ENCODE measurements at places on chromosomes 7 and 10.

DNA sequence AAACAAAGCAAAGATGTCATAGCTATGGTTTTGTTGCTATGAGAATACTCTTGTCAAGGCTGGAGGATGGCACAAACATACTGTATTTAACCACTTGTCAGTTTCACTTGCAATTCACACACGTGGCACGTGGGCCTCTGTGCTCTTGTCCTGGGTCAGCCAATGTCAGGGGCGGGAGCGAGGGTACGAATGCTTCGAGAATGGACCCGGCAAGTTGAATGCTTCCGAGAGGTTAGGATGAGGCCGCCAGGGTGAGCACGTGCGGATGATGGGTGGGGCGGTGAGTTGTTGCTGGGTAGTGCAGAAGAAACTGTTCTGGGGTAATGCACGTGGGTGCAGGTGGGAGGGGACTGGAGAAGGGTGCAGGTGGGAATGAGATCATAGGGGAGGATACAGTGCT, 10.4 kb upstream of the OCM2 start:
- no peak for DNase-seq

DNA sequence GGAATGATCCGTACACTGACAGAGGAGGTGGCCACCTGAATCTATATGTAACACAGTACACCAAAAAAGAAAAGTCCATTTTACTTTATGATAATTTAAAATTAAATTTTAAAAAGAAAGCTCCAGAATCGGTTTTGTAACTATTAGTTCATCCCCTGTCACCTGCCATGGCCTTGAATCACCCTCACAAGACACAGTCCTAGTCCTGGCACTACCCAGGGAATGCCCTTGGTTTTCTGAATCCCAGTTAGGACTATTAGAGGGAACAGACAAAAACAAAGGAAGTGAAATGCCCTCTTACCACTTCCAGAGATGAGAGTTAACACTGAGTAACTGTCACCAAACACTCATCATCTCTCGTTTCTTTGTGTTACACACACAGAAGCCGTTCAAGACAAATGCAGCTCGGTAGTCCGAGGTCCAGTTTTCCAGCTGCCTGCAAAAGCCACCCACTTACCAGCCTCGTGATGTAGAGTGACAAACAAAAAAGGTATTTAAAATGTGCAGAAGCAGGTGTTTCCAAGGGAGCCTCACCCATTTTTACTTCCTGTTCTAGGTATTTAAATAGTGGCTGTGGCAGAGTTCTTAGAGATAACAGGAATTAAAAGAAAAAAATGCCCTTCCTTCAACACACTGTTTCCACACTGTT, 6.1 kb downstream of the PTPRN2 start:
- DNase-seq, result peak; percentile 89

GRCh38 chr7:138002096-138002827, 376 bp upstream of the CREB3L2 start:
- peak; percentile 98 for DNase-seq

GRCh38 chr7:140404565-140405065, 757 bp downstream of the RAB19 start:
- peak; percentile 49 for DNase-seq

GRCh38 chr10:3412071-3412582, 239.5 kb upstream of the PITRM1 start:
- DNase-seq, result no peak

DNA sequence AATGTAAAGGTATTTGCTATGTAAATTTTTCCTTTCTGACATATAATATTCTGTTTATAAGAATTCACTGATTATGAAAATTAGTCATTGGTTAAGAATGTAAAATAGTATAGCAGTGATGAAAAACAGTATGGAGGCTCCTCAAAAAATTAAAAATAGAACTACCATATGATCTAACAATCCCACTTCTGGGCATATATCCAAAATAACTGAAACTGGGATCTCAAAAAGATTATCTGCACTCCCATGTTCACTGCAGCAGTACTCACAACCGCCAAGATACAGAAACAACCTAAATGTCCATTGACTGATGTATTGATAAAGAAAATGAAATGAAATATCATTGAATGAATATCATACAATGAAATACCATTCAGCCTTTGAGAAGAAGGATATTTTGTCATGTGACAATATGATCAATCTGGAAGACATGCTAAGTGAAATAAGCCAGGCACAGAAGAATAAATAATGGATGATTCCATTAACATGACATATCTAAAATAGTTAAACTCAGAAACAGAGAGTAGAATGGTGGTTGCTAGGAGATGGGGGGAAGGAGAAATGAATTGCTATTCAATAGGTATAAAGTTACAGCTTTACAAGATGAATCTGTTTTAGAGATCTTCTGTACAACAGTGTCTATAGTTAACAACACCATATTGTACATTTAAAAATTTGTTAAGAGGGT, 14.0 kb downstream of the C10orf88 start:
- DNase-seq, result no peak

DNA sequence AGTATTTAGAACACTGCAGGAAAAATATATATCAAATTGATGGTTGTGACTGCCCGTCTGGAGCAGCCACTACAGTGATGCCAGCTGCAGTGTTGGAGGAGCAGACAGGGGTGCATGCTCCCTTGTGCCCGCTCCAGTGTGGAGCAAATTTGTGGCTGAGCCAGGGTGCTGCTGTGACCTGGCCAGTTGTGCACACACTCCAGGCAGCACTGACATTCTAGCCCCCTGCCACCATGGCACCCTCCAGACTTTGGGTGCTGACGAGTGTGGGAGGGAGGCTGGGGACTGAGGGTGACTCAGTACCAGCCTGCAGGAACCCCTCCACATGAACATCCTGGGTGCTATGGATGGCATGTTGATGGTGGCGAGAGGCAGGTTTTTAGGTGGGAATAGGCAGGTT, 160.0 kb upstream of the PCDH15 start:
- DNase-seq, result no peak

DNA sequence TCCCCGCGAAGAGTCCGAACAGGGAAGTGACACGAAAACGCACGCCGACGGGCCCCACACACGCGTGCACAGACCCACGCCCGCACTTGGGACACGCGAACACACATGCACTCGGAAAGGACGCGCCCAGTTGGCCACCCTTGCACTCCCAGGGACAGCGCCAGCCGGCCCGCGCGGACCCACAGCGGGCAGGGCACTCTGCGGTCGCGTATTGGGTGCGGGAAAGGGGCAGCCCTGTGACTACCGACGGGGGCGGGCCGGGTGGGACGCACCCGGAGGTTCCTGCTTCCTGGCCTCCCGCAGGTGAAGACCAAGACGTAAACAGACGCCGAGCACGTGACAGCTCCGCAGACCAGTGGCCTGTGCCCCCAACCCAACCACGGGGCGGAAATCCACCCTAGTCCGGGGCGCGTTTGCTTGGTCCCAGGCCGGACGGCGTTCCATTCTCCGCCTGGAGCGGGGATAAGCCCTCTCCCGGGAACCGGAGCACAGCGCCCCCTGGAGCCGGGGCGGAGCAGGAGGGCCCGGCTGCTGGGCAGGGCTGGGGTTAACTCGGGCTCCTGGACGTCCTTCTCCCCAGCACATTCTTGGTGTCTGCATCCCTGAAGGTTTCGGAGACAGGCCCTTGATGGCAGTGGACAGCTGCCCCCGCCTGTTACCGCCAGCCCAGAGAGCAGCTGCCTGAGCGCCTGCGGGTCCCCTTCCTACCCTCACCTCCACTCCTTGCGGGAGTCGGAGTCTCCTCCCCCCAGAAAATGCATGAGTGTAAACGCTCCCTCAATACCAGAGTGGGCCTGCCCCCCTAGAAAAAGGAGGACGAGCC, 2.0 kb upstream of the LZTS2 start:
- peak; percentile 49 for DNase-seq

DNA sequence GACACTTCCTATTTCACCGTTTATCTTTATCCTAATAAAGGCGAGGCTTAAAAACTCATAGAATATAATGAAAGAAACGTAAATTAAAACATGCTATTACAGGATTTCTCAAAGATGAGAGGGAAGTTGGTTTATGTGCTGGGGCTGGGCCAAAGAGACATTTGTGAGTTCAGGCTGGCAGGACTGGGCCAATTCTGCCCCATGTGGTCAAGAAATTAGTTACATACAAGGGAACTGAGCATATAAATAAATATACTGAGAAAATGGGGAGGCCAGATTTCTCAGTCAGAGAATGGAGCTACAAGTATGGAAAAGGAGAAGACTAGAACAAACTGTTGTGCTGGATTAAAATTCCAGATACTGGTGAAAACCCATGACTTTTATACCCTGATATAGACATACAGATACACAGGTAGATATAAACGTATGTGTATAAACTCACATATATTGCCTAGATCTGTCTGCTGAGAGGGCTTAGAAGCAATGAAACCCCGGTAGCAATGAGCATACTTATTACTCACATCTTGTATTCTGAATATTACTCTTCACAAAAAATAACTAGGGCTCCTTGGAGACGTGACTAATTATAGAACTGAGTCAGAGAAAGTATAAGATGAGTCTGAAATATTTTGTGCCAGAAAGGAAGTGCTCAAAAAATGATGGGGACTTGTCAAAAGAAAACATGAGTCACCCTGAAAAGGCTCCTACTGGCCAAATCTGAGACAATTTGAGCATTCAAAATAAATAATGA, 155.7 kb upstream of the FGFR2 start:
- no peak for DNase-seq

GRCh38 chr10:96456296-96456840, 57.4 kb downstream of the TLL2 start:
- DNase-seq, result no peak

GRCh38 chr10:85491652-85492051, 874.9 kb downstream of the GRID1 start:
- DNase-seq, result no peak
